ENCODE measurements at places on chromosomes 7 and 10.
A peak's percentile ranks its signal among the peaks of the same experiment; 100 is the strongest.

- DNase-seq, result no peak
Measured at GRCh38 chr10:75418293-75418692, 13.1 kb upstream of the LRMDA start.

- DNase-seq, result no peak
Measured at GRCh38 chr7:42790196-42790595, 121.7 kb downstream of the C7orf25 start.

GRCh38 chr7:130943336-130943901 lies 209.4 kb upstream of the KLF14 start:
- DNase-seq, result peak; percentile 38

- no peak for DNase-seq
Measured at GRCh38 chr7:100013328-100013676, 2.1 kb upstream of the ZKSCAN1 start.

DNA sequence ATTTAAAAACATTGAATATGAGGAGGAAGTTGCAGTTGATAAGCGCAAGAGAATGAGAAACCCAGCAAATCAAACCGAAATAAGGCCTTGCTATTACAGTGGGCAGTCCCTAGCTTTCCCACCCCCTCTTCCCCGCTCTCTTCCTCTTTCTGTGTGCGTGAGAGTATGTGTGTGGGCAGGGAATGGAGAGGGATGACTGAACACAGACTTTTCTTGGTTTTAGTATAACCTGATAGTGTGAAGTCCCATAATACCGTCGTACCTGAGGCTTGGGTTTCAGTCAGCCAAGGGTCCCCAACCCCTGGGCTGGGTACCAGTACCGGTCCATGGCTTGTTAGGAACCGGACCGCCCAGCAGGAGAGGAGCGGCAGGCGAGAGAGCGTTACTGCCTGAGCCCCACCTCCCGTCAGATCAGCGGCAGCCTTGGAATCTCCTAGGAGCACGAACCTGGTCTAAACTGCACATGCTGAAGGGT lies 255.3 kb downstream of the CELF2 start:
- DNase-seq, result no peak

DNA sequence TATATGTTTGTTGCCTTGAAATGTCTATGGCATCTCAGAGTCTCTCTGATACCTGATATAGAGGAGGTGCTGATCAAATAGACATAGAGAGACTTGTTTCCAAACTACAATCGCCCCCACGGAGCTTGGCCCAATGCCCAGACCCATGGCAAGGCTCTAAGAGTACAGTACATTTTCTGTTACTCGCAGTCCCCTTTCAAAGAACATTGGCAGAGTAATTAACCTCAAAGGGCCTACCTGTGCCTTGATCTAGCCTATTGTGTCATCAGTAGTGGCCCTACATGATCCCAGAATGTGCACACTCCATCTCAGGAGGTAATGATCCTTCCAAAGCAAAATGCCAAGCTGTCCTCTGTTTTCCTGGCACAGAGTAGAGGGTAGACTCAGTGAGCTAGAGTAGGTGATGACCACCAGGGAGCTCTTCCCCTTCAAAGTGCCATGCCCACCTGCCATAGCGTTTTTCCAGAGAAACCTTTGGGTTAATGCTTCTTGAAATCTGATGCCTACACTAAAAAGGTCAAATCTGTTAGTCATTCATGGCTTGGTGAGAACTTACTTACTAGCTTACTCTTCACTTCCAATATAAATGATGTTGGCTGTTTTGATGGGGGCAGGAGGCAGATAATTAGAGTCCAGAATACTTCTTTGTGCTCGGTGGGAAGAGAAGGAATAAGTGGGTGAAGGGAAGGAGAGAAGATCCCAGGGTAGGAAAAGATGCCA lies 41.2 kb upstream of the ACSL5 start:
- no peak for DNase-seq

DNA sequence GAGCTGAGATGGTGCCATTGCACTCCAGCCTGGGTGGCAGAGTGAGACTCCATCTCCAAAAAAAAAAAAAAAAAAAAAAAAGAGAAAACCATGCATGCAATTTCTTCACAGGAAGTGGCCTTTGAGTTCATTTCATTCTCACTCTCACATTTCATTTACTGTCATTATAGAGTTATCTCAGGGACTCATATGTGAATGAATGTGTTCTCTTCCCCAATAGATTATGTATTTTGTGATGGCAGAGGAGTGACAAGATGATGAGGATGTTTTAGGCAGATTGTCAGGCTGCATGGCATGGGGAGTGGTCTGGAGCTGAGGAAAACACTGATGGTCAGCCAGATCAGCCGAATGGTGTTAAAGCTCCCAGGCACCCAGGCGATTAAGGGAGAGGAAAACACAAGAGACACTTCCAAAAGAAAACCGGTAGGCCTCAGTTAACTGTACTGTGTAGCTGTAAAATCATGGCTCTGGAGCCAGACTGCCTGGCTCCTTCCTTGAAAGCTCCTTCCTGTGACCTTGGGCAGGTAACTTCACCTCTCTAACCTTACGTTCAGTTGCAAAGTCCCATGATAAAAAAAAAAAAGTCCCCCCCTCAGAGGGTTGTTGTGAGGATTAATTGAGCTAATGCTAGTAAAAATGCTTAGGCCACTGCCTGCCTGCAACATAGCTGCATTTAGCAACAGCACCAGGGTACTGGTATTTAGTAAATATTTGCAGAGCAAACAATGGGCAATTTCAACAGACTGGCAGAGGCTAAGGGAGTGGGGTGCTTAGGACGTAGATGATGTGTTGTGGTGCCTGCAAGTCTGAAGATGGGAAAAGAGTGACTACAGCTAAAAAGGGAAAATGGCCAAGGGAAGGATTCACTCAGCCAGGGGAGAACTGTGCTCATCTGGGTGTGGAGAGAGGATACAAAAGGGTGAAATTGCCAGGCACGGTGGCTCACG lies 6.9 kb downstream of the FRAT2 start:
- no peak for DNase-seq

DNA sequence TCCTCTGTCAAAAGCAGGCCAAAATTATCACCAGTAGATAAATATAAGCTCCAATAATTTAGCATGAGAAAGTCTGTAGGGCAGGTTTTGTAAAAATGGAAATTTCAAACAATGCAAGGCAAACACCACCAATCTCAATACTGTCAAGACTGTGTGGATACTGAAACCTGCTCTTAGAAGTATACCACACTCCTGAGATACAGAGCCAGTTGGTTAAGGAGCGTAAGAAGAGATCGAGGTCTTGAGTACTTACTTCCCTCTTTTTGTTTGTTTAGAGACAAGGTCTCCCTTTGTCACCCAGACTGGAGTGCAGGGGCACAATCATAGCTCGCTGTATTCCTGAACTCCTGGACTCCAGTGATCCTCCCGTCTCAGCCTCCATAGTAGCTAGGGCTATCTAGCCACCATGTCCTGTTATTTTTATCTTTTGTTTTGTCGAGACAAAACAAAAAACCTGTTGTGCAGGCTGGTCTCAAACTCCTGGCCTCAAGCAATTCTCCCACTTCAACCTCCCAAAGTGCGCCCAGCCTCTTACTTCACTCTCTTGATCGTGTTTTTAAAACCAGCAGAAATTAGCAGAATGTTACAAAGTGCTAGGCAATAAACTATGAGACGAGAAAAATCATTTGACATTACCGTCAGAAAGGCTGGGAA lies 205.7 kb downstream of the PARD3 start:
- no peak for DNase-seq

All from HTR-8/SVneo (cell line).